ENCODE measurements at places on chromosomes 13 and 19.

GRCh38 chr19:34734537-34735103 lies 577 bp downstream of the ZNF181 start:
- no peak for DNase-seq

DNA sequence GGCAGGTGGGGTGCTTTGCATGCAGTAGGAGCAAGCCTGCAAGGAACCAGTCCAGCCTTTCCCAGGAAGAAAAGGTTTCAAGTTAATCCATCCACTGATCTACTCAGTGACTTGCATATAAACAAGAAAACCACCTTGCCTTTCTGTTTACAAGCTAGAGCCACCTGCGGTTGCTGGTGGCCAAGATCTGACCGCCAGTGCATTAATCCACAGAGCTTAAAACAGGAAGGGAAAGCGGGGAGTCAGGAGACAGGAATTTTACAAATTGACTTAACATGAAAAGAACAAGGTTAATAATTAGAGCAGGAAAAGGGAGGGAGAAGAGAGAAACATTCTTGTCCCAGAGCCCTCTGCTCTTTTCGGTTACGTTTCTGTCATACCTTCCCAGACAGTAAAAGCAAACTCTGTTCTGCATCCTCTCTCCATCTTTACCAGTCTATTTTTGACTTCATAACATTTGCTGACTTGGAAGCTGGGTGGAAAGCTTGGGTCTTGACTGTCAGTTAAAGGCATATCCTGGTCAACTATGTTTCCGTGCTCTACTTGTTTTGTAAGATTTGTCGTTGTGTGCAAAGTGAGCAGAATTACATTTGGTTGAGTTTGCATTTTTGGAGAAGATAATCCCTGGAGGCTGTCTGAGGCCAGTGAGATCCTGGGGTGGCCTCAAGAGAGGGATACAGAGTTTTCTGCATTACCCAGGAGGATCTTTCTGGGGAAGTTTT lies 760.6 kb downstream of the EFNB2 start:
- DNase-seq: no peak

DNA sequence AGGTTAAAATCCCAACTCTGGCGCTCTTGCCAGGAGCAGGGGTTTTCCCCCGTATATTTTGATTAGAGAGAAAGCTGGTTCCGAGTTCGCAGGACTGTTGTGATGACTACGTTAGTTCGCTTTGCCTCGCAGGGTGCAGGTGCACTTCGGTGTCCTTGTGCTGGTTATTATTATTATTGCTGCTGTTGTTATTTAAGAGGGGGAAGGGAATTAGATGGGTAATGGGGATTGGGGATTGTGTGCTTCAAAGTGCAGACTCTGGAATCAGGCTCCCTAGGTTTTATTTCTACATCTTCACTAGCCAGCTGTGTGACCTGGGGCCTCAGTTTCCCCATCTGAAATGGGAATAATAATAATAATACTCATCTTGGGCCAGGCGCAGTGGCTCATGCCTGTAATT lies 15.2 kb downstream of the ACP7 start:
- no peak for DNase-seq

GRCh38 chr13:60075850-60076249 lies 87.9 kb downstream of the DIAPH3 start:
- DNase-seq: no peak

DNA sequence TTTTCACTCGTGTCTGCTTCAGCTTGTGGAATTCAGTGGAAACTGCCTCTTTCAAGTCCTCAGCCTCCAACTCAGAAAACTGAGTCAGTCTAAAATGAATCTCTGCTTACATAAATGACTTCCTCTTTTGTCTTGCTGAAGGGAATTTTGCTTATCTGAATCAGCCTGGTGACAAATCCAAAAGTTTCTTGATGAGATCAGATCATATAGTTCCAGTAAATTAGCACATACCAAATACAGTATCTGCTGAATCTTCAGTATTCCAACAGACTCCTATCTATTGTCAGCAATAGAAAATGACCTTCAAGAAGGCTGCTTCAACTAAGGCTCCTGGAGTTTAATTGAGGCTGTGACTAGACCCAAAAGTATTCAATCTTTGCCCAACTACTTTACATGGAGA lies 290.0 kb downstream of the MZT1 start:
- DNase-seq: no peak

DNA sequence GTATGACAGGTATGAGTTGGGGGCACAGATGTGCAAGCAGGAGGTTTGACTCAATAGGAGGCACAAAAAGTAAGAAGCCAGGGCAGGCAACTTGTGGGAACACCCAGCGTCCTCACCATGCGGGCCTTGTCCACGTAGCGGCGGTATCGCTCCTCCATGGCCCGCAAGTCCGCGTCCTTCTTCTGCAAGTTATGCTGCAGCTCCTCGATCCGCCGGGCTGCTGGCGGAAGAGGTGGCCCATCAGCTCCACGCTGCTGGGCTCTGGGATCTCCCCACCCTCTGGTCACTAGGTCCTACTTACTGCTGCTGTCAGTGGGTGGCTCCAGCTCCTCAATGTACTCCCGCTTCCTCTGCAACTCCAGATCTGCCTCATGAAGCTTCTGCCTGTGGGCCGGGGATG lies 10.7 kb downstream of the HOOK2 start:
- DNase-seq: no peak

DNA sequence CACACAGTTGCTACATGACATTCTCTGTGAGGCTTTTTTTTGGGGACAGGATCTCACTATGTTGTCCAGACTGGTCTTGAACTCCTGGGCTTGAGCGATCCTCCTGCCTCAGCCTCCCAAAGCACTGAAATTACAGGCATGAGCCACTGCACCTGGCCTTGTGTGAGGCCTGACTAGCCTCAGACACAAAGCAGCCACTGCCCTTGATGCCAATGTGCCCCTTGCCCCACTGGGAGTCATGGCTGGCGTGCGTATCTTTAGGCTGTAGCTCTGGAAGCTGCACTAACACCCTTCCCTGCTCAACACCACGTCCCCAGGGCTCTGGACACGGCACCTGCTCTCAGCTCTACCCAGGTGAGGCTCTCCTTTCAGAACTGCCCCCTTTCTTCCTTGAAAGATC lies 14.5 kb upstream of the KPTN start:
- DNase-seq: no peak

DNA sequence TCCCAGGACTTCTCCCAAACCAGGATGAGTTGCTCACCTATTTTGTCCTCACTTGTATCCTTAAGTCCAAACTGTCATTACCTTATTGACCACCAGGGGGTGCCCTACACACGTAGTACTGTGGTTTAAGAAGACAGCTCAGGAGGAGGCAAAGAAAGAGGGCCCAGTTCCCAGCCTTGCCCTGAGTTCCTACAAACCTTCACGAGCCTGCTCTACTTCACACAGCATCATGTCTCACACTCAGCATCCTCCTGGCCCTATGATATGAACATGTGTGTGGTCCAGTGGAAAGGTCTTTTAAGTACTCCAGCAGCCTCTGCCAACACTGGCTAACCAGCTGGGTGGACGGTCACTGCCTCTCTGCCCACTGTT lies 8.1 kb upstream of the ZNF784 start:
- peak; percentile 80 for DNase-seq

- no peak for DNase-seq
These were observed 30.4 kb upstream of the PCDH8 start for GRCh38 chr13:52878831-52879230.

DNA sequence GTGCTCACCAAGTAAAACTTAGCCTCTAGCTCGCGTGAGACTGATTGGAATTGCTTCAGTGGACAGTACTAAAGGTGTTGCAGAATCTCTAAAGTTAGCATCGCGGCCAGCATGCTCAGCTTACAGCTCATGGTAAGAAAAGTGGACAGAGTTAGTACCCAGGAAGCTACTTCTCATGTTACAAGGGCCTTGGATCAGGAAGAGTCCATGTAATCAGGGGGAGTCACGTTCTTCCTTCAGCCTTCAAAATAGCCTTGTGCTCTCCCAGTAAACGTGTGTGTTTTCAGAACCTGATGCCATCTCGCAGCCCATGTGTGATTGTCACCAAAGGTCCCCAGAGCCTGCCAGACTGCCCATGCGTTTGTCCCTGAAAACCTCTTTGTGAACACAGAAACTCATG lies 195.8 kb upstream of the RNF113B start:
- no peak for DNase-seq

DNA sequence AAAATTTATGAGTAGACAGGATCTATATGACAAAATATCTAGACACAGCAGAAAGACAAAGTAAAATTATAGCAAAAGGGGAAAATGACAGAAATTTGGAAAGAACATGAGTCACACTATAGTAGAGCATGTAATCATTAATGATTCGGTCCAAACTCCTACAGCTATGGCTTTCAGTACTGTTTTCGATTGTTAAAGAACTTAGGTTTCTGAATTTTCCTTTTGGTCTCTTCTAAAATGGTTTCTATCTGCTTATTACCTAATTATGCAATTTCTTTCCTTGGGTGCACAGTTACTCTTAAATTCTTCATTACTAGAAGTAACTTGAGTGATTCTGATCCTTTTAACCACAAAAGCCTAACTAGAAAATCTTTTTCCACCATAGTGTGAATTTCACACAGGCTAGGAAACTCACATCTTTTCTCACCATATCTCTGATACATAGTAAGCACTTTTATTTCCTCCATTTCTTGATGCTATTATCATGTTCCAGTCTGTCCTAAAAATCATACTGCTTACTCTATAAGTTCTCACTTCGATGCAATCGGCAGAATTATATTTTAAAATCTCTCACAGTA lies 1101.4 kb downstream of the PCDH9 start:
- no peak for DNase-seq

GRCh38 chr19:9941671-9942070 lies 5.4 kb upstream of the OLFM2 start:
- DNase-seq: no peak

DNA sequence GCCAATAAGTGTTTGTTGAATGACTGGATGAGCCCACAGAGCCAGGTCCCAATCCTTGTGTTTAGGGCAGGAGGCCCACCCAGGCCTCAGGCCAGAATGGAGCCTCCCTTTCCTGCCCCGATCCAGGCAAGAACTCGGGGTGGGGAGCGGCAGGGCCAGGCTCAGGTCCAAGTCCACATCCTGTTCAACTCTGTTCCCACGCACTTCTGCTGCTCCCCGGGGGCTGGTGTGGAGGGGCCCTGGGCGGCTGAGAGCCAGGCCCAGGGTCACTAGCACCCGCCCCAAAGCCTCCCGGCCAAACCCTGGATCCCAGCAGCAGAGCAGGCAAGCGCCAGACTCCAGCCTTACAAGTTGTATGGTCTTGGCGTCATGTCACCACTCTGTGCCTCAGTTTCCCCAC lies 8.0 kb downstream of the ANGPTL8 start:
- no peak for DNase-seq

GRCh38 chr13:114019367-114019766 lies 45.5 kb upstream of the C13orf46 start:
- peak; percentile 17 for DNase-seq

DNA sequence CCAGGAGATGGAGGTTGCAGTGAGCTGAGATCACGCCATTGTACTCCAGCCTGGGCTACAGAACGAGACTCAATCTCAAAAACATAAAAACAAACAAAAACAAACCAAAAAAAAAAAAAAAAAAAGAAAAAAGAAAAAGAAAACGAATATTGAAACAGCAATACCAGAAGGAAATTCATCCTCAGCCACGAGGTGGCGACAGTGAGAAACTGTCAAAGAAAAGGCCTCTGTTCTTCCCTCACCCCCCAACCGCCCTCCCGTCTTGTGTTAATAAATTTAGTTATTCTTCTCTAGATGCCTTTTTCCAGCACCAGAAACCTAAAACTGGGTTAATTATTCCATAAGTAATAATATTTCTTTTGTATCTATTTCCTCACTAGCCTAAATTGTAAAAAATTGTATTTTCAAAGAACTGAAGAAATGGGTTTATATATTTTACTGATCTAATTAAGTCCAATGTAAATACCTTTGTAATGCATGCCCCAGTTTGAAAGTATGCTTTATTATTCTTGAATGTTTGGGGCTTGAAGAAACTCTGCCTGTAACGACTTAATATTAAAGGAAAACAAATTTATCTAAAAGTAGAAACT lies 38.6 kb downstream of the LIG4 start:
- peak; percentile 55 for DNase-seq

GRCh38 chr13:24063281-24063877 lies 97.1 kb upstream of the SPATA13 start:
- peak; percentile 36 for DNase-seq

- peak; percentile 52 for DNase-seq
These were observed 60.7 kb downstream of the MCF2L start for GRCh38 chr13:113029487-113030258.

GRCh38 chr19:5676772-5677105 lies 3.6 kb downstream of the MICOS13 start:
- DNase-seq: no peak

DNA sequence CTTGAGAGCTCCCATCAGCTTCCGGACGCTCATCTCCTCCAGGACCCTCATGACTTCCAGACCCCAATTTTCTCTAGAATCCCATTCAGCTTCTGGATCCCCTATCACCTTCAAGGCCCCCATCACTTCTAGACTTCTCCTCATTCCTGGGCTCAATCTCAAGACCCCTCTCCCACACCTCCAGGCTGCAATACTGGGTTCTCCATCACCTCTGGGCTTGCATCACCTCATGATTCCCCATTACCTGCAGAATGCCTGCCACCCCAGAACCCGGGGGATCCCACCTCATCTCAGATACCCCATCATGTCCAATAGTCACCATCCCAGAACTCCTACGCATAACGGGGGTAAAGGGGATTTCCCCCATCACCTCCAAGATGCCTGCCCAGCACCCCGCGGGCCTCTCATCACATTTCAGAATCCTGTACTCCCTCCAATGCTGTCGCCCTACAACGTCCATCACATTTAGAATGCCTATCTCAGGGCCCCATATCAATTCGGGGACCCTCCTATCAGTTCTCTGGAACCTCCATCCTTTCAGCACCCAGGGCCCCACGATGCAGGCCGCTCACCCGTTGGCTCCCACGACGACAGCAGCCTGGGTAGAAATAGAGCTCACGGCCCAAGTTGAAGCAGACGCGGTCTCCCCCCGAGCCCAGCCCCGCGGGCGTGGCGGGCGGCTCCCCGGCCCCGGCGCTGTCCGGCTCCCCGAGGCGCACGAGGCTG lies 738 bp downstream of the DMWD start:
- DNase-seq: no peak

DNA sequence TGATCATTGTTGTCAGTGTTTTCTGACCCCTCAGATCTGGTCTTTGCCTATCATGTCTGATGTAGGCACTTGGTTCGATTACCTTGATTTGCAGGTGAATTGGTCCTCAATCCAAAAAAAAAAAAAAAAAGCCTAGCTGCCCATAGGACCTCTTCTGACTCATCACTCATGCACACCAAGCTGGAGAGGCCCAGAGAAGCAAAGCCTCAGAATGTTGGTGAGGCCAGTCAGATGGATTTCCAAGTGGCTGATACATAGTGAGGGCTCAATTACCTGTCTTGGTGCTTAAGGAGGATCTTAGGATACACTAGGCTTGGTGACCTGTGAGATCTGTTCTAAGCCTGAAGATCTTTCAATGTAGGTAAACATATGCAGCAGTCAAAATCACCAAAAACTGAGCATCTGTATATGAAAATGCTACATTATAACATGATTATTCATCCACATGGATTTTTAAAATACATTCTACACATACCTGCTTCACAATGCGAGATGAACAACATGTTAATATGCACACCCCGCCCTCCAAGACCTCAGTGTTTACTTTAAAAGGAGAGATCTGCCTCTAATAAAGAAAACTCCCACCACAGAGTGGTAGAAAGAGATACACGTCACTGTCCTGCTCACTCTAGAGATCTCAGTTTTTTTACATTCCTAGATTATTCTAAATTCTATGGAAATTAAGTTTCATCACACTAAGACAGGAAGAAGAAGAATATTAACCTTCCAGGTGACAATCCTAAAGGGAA lies 79.9 kb upstream of the RAP2A start:
- DNase-seq: no peak
